ENCODE measurements at places on chromosomes 13 and 19. TPM values are rescaled to one million over a fixed set of nuclear protein-coding genes. Genes with fewer than 3 reads are reported as not detected.

NAT14 gene
- total RNA-seq, result 12.1 TPM

IL4I1 gene
- 1.5 TPM for total RNA-seq

CEACAM16 gene
- not detected for total RNA-seq

NLRP5 gene
- not detected for total RNA-seq

Measured in fibroblast of lung (primary cell).